ENCODE measurements at places on chromosomes 1 and 21. TPM values are rescaled to one million over a fixed set of nuclear protein-coding genes. Genes with fewer than 3 reads are reported as not detected.
A peak's percentile ranks its signal among the peaks of the same experiment; 100 is the strongest.

DNA sequence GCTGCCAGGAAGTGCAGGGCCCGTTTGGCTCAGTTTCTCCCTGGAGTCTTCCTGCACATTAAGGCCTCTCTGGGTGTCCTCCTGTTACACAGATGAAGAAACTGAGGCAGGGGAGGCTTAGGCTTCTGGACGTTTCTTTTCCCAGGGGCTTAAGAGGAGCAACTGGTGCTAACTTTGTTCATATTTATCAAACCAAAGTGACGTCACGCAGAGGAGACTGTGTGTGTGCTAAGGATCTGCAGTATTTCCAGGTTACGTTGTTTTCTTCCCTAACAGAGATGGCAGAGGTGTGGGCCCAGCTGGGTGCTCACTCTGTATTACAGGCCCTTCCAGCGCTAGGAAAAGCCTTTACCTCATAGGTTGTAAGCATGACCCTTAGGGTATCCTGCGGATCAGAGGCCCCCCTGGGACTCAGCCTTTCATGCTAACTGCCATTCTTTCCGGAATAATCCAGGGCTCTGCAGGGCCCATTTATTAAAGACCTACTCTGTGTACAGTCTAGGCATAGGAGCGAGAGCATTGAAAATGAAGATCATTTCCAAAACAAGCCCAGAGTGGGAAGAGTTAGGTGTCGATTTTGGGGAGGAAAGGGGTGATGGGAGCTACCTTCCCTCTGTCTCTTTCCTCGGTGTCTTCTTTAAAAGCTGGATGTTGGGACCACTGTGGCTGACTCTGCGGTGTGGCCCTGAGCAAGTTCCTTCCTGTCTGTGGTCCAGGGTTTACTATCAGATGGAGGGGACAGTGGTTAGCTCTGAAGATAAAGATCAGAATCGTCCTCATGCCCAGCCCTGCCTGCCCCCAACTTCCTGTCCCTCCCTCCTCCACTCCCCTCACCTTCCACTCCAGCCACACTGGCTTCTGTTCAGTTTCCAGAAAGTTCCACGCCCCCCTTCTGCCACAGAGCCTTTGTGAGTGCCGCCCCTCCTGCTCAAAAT is 4.6 kb downstream of the AGTRAP start:
- H3K27me3 ChIP-seq, result no peaks in the 10 kb centered on the region
- peaks cover 2% of the 10 kb centered on the region for H3K36me3 ChIP-seq
- H3K27ac ChIP-seq, result no peak overlapping the region
- H3K4me3 ChIP-seq, result no peak overlapping the region

DNA sequence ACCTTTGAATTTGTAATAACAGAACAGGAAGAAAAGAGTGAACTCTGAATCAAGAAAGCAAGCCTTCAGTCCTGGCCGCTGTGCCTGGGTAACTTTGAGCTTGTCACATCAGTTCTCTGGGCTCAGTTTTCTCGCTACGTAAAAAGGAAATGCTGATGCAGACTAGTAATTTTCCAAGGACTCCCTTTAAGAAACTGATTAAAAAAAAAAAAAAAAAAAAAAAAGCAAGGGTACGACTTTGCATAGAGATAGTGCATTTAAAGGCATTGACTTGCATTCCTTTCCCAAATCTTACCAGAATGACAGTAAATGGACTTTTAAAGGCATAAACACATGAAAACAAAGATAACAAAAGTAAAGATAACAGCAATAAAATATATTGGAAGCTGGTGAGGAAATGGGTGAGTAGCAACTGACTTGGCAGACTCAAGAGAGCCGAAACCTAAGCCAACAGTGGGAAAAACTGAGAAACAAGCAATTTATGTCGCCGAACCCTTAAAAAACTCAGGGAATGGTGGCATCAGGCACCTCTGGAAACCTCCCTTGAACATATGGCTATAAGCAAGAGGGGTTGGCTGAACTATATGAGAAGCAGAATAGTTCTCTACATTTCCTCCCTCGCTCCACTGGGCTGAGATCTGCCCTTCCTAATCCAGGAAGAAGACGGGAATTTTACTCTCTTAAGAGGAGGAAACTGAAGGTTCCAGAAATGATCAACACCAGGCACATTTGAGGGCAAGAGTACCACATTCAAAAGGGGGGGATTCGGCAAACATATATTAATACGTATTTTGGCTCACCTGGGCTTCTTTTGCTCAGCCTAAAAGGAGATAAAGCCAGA is 189.2 kb downstream of the CDC7 start:
- peak overlapping the region; percentile 34 for H3K27ac ChIP-seq
- peaks cover 9% of the 10 kb centered on the region for H3K4me1 ChIP-seq
- no peaks in the 10 kb centered on the region for H3K27me3 ChIP-seq
- H3K4me3 ChIP-seq, result no peak overlapping the region
- H3K36me3 ChIP-seq, result no peaks in the 10 kb centered on the region

DNA sequence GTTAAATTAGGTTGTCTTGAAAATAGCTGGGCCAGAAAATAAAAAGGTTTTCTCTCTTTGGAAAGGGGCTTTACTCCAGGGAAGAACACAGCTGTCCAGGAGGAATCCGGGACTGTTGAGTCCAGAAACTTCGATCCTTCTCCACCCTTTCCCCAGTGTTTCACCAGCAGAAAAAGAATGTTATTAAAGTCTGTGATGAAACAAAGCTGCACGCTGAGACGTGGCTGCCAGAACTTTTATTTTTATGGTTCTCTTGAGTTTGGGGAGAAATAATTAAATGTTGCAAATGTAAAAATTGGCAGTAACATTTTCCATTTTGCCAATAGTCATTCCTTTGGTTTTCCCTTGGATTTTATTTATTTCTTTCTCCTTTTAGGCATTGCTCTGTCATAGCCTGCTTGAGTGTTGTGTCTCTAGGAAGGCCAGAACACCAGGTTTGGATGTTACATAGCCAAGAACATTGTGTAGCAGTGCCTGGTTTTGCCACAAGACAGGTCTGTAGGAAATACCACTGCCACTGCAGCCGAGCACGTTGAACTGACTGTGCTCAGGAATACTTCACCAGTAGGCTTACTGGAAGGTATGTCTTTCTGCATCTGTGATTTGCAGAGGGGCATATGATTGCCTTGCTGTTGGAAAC is 87.4 kb downstream of the ROR1 start:
- no peaks in the 10 kb centered on the region for H3K27me3 ChIP-seq
- H3K4me1 ChIP-seq, result no peaks in the 10 kb centered on the region
- no peaks in the 10 kb centered on the region for H3K36me3 ChIP-seq
- no peak overlapping the region for H3K27ac ChIP-seq

The RCAN1 gene
- polyA plus RNA-seq, result 31.6 TPM

The SEMA6C gene
- 140 TPM for polyA plus RNA-seq

- no peaks in the 10 kb centered on the region for H3K36me3 ChIP-seq
- no peaks in the 10 kb centered on the region for H3K4me1 ChIP-seq
- no peak overlapping the region for H3K27ac ChIP-seq
- no peak for DNase-seq
- H3K27me3 ChIP-seq, result no peaks in the 10 kb centered on the region
- H3K4me3 ChIP-seq, result no peak overlapping the region
These were observed 252.1 kb downstream of the PRDM2 start for GRCh38 chr1:13951793-13952751.

The RPS27 gene
- polyA plus RNA-seq, result 11,449 TPM

- H3K4me3 ChIP-seq, result no peak overlapping the region
- no peak for DNase-seq
- H3K4me1 ChIP-seq, result no peaks in the 10 kb centered on the region
- H3K27me3 ChIP-seq, result no peaks in the 10 kb centered on the region
- no peaks in the 10 kb centered on the region for H3K36me3 ChIP-seq
These were observed 57.3 kb upstream of the ZNF648 start for GRCh38 chr1:182118851-182119250.

- no peak for DNase-seq
- no peaks in the 10 kb centered on the region for H3K27me3 ChIP-seq
- H3K4me3 ChIP-seq, result no peak overlapping the region
These were observed 108.7 kb downstream of the PRDM2 start for GRCh38 chr1:13808729-13809131.

- no peaks in the 10 kb centered on the region for H3K36me3 ChIP-seq
- H3K4me1 ChIP-seq, result peaks cover 2% of the 10 kb centered on the region
- no peak for DNase-seq
- H3K27ac ChIP-seq, result no peak overlapping the region
These were observed 616 bp upstream of the LAX1 start for GRCh38 chr1:203764105-203765028.

DNA sequence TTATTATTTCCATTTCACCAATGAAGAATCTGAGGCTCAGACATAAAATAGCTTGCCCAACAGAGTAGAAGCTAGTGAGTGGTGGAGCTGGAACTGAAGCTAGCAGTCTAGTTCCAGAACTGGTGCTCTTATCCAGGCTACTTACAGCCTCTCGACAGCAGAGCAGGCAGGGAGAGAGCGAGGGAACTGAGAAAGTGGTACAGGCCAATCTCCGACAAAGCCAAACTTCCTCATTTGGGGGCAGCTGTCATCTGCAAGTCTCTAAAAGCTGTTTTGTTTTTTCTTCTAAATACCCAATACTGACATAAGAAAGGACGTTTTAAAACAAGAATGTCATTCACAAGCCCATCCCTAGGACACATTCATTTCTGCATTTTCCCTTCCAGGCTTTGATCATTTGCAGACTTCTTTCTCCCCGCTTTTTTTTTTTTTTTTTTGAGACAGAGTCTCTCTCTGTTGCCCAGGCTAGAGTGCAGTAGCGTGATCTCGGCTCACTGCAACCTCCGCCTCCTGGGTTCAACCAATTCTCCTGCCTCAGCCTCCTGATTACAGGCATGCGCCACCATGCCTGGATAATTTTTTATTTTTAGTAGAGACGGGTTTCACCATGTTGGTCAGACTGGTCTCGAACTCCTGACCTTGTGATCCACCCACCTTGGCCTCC is 20.0 kb downstream of the YIPF1 start:
- H3K36me3 ChIP-seq, result peaks cover 16% of the 10 kb centered on the region
- no peaks in the 10 kb centered on the region for H3K27me3 ChIP-seq
- no peaks in the 10 kb centered on the region for H3K4me1 ChIP-seq
- no peak for DNase-seq

The KIAA1614 gene
- 2.1 TPM for polyA plus RNA-seq

DNA sequence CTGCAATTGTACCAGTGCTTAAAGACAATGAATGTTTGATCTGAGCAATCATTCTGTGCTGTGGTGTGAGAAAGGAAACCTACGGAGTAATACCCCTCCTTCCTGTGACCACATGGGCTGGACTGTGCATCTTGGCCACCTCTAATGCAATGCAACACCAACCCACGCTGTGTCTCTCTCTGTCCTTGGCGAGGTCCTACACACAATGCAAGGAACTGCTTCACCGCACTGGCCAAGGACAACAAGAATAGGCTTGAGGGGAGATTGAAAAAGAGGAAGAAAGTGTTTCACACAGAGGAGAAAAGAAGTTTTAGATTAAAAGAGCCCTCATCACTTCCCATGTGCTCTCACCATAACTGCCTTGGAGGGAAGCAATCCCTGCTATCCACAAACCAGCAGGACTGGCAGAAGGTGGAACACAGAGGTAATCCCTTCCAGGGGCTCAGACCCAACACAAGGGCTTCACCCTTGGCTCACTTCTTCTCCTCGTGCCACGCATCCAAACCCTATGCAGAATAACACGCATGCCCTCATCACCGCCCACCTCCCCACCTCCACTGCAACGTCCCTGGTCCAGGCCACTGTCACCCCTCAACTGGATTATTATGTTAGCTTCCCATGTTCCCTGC is 112.5 kb upstream of the ERG start:
- H3K4me3 ChIP-seq, result no peak overlapping the region
- no peak for DNase-seq
- H3K4me1 ChIP-seq, result no peaks in the 10 kb centered on the region

The HSF2BP gene
- 0.49 TPM for polyA plus RNA-seq

DNA sequence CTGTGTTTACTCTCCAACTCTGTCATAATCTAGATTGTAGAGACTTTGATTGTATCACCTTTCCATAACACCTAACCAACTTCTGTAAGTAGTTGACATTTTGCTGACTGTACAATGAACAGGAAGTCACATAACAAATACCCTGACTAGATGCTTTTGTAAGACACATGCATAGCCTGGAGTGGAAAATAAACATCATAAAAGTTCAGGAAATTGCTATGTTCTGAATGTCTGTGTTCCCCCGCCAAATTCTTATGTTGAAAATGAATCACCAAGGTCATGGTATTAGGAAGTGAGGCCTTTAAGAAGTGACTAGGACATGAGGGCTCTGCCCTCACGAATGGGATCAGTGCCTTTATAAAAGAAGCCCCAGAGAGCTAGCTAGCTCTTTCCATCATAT is 40.4 kb upstream of the ZSWIM5 start:
- H3K36me3 ChIP-seq, result no peaks in the 10 kb centered on the region
- no peak overlapping the region for H3K27ac ChIP-seq
- no peaks in the 10 kb centered on the region for H3K4me1 ChIP-seq

The TNFAIP8L2 gene
- polyA plus RNA-seq, result 16.2 TPM

DNA sequence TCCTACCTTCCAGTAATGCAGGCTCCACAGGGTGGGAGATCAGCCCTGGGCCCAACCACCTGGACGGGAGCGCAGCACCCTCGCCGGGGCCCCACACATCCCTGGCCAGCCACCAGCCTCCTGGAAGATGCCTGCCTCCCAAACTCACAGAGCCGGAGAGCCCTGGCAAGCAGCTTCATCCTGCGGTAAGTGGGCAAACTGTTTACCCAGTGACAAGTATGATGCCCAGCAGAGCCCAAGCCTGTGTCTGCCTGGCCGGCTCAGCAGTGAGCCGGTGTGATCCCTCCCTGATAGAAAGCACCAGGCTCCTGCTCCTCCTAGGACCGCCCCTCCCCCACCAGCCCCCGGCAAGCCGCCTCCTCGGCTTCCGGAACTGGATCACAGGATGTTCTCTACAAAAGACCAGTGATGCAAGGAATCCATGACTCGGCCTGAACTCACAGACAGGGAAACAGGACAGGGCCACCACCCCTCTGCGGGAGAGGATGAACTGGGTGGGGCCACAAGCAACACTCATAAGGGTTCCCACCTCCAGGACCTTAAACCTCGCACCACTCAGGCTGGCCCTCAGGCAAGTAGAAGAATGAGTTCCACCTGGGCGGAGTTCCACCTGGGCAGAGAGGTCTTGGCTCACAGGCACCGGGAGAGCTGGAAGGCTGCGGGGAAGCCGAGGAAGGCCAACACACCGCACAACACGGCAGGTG is 7.9 kb downstream of the ACOT7 start:
- no peak overlapping the region for H3K27ac ChIP-seq
- no peak for DNase-seq
- no peaks in the 10 kb centered on the region for H3K4me1 ChIP-seq
- H3K27me3 ChIP-seq, result no peaks in the 10 kb centered on the region
- no peak overlapping the region for H3K4me3 ChIP-seq
- H3K36me3 ChIP-seq, result no peaks in the 10 kb centered on the region

DNA sequence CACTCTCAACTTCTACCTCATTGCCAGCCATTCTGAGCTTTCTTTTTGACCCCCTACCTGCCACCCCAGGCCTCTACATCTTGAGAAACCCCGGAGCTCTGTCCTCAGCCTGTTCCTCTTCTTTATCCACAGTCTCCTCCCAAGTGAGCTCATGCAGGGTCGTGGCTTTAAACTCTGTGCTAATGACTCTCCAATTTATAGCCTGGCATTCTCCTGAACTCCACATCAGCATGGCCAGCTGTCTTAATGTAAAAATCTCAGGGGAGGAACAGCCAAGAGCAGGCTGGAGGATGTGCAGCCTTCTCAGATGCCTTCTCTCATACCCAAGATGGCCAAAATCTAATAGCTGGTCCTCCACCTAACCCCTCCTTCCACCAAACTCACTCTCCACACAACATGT is 84.2 kb downstream of the CCDC185 start:
- H3K27me3 ChIP-seq, result peaks cover 11% of the 10 kb centered on the region
- H3K27ac ChIP-seq, result no peak overlapping the region
- H3K36me3 ChIP-seq, result no peaks in the 10 kb centered on the region
- H3K4me3 ChIP-seq, result no peak overlapping the region
- no peaks in the 10 kb centered on the region for H3K4me1 ChIP-seq

All from small intestine (tissue), 16 donors.